ENCODE measurements at places on chromosomes 6 and 20. TPM values are rescaled to one million over a fixed set of nuclear protein-coding genes. Genes with fewer than 3 reads are reported as not detected.

Gene MYB
- total RNA-seq: 0.42 TPM

Gene HTR1B
- 2.6 TPM for total RNA-seq

Gene RNF144B
- 20.0 TPM for total RNA-seq

Gene C4B
- total RNA-seq: 84.4 TPM

Gene BICRAL
- total RNA-seq: 21.2 TPM

Gene DDO
- total RNA-seq: 0.66 TPM

Gene RSPH4A
- 0.50 TPM for total RNA-seq

Gene SOX4
- 4.2 TPM for total RNA-seq

Gene SLC35D3
- not detected for total RNA-seq

GRCh38 chr6:366389-367297 is 24.9 kb upstream of the IRF4 start:
- no peaks in the 10 kb centered on the region for H3K36me3 ChIP-seq
- H3K4me1 ChIP-seq: no peaks in the 10 kb centered on the region
- peaks cover 7% of the 10 kb centered on the region for H3K27me3 ChIP-seq
- H3K4me3 ChIP-seq: no peak overlapping the region

DNA sequence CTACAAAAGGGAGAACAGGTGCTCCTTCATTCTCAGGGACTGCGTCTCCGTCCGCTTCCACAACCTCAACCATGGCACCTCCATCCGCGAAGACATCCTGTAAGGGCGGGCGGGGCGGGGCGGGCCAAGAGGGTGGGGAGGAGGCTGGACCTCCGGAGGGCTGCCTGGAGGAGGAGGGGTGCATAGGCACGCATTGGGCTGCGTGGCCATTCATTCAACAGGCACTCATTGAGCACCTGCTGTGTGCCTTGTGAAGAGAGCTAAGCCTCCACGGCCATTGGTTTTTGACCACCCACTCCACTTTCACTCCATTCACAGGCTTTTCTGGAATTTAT is 435 bp downstream of the ZSWIM3 start:
- H3K4me1 ChIP-seq: peaks cover 47% of the 10 kb centered on the region
- DNase-seq: no peak
- H3K4me3 ChIP-seq: peak overlapping the region; percentile 90
- H3K27me3 ChIP-seq: no peaks in the 10 kb centered on the region
- peaks cover 13% of the 10 kb centered on the region for H3K36me3 ChIP-seq
- H3K27ac ChIP-seq: peak overlapping the region; percentile 78

- H3K36me3 ChIP-seq: no peaks in the 10 kb centered on the region
- no peaks in the 10 kb centered on the region for H3K4me1 ChIP-seq
- no peak overlapping the region for H3K27ac ChIP-seq
- H3K4me3 ChIP-seq: no peak overlapping the region
Measured at GRCh38 chr20:40703975-40704530, 15.0 kb upstream of the MAFB start.

GRCh38 chr6:73652637-73653570 is 888 bp downstream of the SLC17A5 start:
- peaks cover 19% of the 10 kb centered on the region for H3K4me1 ChIP-seq
- H3K27me3 ChIP-seq: no peaks in the 10 kb centered on the region
- no peak for DNase-seq
- H3K27ac ChIP-seq: peak overlapping the region; percentile 92

- no peak overlapping the region for H3K4me3 ChIP-seq
- peaks cover 4% of the 10 kb centered on the region for H3K36me3 ChIP-seq
- no peak overlapping the region for H3K27ac ChIP-seq
- DNase-seq: peak; percentile 62
- H3K27me3 ChIP-seq: no peaks in the 10 kb centered on the region
Measured at GRCh38 chr6:157885876-157886275, 62.8 kb downstream of the SNX9 start.

GRCh38 chr6:133286765-133287164 is 45.6 kb downstream of the EYA4 start:
- no peak for DNase-seq
- H3K4me1 ChIP-seq: no peaks in the 10 kb centered on the region
- H3K4me3 ChIP-seq: no peak overlapping the region
- H3K27me3 ChIP-seq: no peaks in the 10 kb centered on the region
- H3K36me3 ChIP-seq: no peaks in the 10 kb centered on the region

- H3K4me3 ChIP-seq: no peak overlapping the region
- no peaks in the 10 kb centered on the region for H3K4me1 ChIP-seq
- H3K36me3 ChIP-seq: no peaks in the 10 kb centered on the region
- H3K27me3 ChIP-seq: no peaks in the 10 kb centered on the region
Measured at GRCh38 chr6:1250489-1251197, 61.3 kb upstream of the FOXQ1 start.

DNA sequence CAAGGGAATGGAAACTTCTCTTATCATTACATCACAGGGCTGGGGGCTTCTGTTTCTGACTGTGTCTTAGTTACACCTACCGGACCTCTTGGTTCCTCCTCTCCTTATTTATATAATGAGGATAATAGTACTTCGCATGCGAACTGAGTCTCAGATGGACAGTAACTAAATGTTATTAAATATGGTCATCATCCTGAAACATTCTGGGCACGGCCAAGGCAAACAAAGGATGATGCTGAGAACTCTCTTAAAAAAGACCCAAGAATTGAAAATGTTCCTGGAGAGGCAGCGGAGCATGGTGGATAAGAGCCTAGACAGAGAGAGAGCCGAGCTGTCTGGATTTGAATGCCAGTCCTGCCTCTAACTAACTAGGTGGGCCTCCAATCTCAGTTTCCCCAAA is 119.8 kb upstream of the SASH1 start:
- H3K4me3 ChIP-seq: no peak overlapping the region
- peaks cover 15% of the 10 kb centered on the region for H3K4me1 ChIP-seq
- H3K36me3 ChIP-seq: no peaks in the 10 kb centered on the region
- no peaks in the 10 kb centered on the region for H3K27me3 ChIP-seq
- DNase-seq: no peak

- H3K36me3 ChIP-seq: no peaks in the 10 kb centered on the region
- H3K4me1 ChIP-seq: peaks cover 26% of the 10 kb centered on the region
- H3K27ac ChIP-seq: no peak overlapping the region
Measured at GRCh38 chr6:132818404-132819359, 4.3 kb downstream of the RPS12 start.

- no peak overlapping the region for H3K27ac ChIP-seq
- no peak overlapping the region for H3K4me3 ChIP-seq
- DNase-seq: no peak
- H3K27me3 ChIP-seq: no peaks in the 10 kb centered on the region
Measured at GRCh38 chr20:40741507-40742106, 52.6 kb upstream of the MAFB start.

- no peak for DNase-seq
- no peak overlapping the region for H3K4me3 ChIP-seq
- no peak overlapping the region for H3K27ac ChIP-seq
- H3K36me3 ChIP-seq: no peaks in the 10 kb centered on the region
- H3K27me3 ChIP-seq: no peaks in the 10 kb centered on the region
Measured at GRCh38 chr6:14393910-14394309, 276.3 kb downstream of the CD83 start.

GRCh38 chr20:63686492-63687321 is 9.7 kb upstream of the TNFRSF6B start:
- H3K27me3 ChIP-seq: no peaks in the 10 kb centered on the region
- peak overlapping the region; percentile 85 for H3K27ac ChIP-seq
- peak; percentile 95 for DNase-seq
- H3K4me1 ChIP-seq: peaks cover 60% of the 10 kb centered on the region
- H3K36me3 ChIP-seq: no peaks in the 10 kb centered on the region

DNA sequence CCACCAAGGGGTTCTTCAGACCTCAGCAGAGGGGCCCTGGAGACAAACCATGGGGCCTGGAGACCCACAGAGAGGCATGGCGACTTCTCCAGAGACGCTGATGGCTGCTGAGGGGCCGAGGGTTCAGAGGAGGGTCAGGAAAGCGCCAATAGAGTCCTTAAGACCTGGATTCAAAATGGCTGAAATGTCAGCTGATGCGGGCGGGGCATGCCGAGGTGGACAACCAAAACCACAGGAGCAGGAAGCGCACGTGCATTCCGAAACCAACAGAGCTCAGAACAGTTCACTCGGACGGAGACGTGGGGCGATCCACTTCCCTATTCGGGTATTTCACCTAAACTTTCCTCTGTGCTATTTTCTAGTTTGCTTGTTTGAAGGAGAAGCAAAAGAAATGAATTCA is 99.9 kb upstream of the RIN2 start:
- H3K27ac ChIP-seq: no peak overlapping the region
- H3K4me1 ChIP-seq: peaks cover 7% of the 10 kb centered on the region
- H3K36me3 ChIP-seq: no peaks in the 10 kb centered on the region
- H3K4me3 ChIP-seq: no peak overlapping the region
- DNase-seq: no peak

DNA sequence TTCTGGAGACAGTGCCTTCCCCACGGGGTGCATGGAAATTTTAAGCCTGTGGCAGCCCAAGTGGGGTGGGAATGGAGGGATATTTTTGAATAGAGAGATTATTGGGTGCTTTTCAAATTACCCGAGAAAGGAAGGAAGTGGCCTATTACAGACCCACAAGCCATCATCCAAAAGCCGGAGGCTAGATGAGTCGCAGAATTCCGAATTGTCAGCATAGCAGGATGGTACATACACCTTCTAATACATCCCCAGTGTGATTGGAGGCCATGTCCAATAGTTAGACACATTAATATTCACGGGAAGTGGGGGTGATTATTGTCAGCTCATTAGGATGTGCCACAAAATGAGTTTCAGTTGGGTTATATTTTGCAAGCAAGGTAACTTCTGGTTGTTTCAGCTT is 133.0 kb downstream of the FIG4 start:
- H3K27me3 ChIP-seq: no peaks in the 10 kb centered on the region
- no peak for DNase-seq
- H3K27ac ChIP-seq: no peak overlapping the region
- peaks cover 45% of the 10 kb centered on the region for H3K36me3 ChIP-seq
- H3K4me3 ChIP-seq: no peak overlapping the region

DNA sequence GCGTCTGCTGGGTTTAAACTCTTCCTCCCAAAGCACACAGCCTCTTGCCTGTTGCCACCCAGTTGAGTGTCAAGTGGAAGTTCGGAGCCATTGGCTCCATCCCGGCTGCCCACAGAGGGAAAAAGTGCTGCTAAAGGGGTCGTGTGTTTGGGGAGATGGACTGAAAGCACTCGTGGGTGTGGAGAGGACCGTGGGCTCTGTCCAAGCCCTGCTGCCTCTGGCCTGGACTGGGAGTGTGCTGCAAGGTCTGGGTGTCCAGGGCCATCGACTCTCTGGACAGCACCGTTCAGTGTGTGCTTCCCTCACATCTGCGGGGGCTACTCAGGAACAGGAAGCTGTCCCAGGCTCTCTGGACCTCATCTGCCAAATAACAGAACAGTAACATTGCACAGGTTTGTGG is 269.3 kb downstream of the DLL1 start:
- no peak overlapping the region for H3K27ac ChIP-seq
- no peak for DNase-seq
- H3K27me3 ChIP-seq: no peaks in the 10 kb centered on the region
- H3K4me1 ChIP-seq: peaks cover 13% of the 10 kb centered on the region

- no peak overlapping the region for H3K27ac ChIP-seq
- no peaks in the 10 kb centered on the region for H3K27me3 ChIP-seq
- no peaks in the 10 kb centered on the region for H3K4me1 ChIP-seq
- no peak overlapping the region for H3K4me3 ChIP-seq
Measured at GRCh38 chr20:19473922-19474286, 261.5 kb downstream of the SLC24A3 start.

GRCh38 chr20:23143098-23143497 is 57.0 kb upstream of the CD93 start:
- H3K27ac ChIP-seq: peak overlapping the region; percentile 50
- no peaks in the 10 kb centered on the region for H3K27me3 ChIP-seq
- no peaks in the 10 kb centered on the region for H3K36me3 ChIP-seq
- peaks cover 42% of the 10 kb centered on the region for H3K4me1 ChIP-seq
- DNase-seq: no peak
- no peak overlapping the region for H3K4me3 ChIP-seq

DNA sequence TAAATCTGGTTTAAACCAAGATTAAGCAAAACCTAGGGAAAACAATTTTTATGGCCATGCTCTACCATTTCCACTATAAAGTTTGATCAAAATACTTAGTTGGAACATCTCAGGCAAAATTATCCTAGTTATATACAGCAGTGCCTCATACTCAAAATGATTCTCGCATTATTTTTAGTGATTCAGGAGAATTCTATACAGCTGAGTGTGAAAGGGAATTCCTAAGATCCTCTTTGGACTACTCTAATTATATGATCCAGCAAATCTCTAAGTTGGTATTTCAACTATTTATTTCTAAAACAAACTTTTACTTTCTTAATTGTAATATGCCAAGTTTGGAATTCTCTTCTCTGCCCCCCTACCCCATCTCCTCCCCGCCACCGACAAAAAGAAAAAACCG is 8.6 kb downstream of the DTNBP1 start:
- H3K4me3 ChIP-seq: no peak overlapping the region
- H3K4me1 ChIP-seq: peaks cover 3% of the 10 kb centered on the region
- H3K36me3 ChIP-seq: peaks cover 5% of the 10 kb centered on the region
- H3K27me3 ChIP-seq: no peaks in the 10 kb centered on the region
- H3K27ac ChIP-seq: no peak overlapping the region

- DNase-seq: no peak
- no peak overlapping the region for H3K27ac ChIP-seq
- no peaks in the 10 kb centered on the region for H3K36me3 ChIP-seq
Measured at GRCh38 chr20:24684956-24685691, 215.7 kb downstream of the SYNDIG1 start.
